Mesothelial cell of epicardium (in vitro differentiated cells): ENCODE measurements at places on chromosomes 16 and 17.

- no peak for DNase-seq
Measured at GRCh38 chr17:13027246-13027645, 9.4 kb upstream of the ELAC2 start.

DNA sequence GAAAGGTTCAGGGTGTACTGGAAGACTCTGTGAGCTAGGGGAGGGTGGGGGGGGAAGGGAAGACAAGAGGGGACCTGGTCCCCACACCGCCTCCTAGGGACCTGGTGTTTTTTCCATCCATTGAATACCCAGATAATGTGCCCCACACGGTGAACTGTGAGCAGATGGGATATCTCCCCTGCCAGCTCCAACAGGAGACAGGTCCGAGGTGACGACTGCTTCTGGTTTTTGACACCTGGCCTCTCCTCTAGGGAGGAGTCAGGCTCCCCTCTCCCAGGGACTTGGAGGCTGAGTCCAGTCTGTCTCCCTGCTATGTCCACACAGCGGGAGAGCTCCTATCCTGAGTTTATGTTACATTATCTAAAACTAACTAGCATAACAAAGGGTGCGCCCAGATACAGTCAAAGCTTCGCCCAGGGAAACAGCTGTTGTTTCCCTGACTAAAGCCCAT lies 1.8 kb downstream of the MARVELD3 start:
- no peak for DNase-seq

- DNase-seq = no peak
Measured at GRCh38 chr16:2724816-2725348, 4.9 kb upstream of the PRSS27 start.

DNA sequence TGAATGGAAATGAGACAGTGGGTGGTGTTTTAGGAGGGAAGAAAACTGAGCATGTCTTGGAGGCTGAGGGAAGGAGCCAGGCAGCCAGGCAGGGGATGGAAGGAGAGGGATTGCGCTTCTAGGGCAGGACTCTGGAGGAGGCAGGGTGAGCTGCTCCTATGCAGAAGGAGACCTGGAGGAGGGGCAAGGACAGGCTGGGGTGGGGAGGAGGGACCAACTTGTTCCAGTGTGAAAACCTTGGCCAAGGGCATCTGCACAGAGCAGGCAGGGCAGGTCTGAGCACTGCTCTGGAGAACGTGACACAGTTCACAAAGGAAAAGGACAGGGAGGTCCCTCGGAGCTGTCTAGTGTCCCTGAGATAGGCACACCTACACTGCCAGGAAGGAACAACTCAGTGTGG lies 5.5 kb downstream of the GALK1 start:
- DNase-seq = no peak

GRCh38 chr17:78903101-78903779 lies at the start of gene CEP295NL:
CEP295NL (minus strand) TSS chr17:78903201; CDS start chr17:78901828, 1,373 bp downstream.
- DNase-seq = no peak

DNA sequence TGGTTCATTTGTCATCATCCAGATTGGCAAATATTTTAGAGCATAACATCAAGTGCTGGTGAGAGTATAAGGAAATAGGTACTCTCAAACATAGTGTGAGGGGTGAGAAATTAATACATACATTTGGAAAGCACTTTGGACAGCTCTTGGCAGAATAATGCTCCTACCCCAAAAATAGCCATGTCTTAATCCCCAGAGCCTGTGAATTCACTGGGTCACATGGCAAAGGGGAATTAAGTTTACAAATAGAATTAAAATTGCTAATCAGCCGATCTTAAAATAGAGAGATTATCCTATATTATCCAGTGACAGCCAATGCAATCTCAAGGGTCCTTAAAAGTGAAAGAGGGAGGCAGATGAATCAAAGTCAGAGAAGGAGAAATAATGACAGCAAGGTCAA lies 38.8 kb upstream of the ANKFN1 start:
- no peak for DNase-seq

GRCh38 chr16:15141586-15141985 lies 47.5 kb upstream of the RRN3 start:
- DNase-seq = no peak

DNA sequence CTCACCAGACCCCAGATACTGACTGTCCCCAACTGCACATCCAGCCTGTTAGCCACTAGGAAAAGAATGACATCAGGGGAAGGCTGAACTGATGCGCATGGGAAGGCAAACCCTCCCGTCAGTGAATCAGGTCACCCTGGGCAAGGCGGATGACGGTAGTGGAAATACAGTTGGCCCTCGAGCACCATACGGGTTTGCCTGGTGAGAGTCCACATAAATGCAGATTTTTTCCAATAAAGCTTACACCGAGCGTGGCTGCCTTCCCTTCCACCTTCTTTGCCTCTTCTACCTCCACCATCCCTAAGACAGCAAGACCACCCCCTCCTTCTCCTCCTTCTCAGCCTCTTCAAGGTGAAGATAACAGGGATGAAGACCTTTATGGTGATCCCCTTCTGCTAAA lies 236.1 kb upstream of the TNRC6C start:
- DNase-seq = no peak

DNA sequence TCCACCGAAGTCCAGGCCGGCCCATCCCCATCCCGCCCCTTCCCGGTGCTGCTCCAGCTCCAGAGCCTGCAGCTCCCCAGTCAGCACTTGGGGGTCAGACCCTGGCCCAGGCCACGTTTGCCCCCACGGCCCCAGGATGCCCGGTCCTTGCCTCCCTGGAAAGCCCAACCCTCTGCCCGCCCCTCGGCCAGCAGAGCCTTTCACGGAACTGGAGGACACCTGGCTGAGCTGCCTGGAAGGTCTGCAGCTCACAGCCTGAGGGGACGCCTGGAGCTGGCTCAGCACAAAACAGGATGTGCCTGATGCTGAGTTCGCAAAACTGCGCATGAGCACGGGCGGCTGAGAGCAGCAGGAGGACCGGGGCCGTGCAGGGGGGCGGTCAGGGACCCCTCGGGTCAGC lies 29.7 kb upstream of the SSTR5 start:
- DNase-seq = no peak

- no peak for DNase-seq
Measured at GRCh38 chr16:54430491-54431030, 144.0 kb upstream of the IRX3 start.

DNA sequence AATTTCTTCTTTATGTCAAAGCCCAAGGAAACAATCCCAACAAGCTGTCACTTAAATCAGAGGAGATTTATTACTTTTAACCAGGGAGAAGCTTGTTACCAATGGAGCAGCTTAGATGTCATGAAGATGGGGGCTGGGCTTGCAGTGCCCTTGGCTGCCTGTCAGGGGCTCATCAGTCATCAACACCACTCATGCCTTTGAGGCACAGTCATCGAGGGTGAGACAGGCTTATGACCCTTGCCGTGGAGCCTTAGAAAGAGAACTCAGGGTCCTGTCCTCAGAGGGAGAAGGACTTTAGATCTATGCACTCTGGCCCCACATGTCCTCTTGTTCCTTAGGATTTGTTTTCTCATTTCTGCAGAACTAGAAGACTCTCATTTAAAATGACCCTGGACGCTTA lies 318.3 kb downstream of the CBLN1 start:
- DNase-seq = no peak

GRCh38 chr16:23351360-23351759 lies 49.3 kb downstream of the SCNN1B start:
- no peak for DNase-seq

DNA sequence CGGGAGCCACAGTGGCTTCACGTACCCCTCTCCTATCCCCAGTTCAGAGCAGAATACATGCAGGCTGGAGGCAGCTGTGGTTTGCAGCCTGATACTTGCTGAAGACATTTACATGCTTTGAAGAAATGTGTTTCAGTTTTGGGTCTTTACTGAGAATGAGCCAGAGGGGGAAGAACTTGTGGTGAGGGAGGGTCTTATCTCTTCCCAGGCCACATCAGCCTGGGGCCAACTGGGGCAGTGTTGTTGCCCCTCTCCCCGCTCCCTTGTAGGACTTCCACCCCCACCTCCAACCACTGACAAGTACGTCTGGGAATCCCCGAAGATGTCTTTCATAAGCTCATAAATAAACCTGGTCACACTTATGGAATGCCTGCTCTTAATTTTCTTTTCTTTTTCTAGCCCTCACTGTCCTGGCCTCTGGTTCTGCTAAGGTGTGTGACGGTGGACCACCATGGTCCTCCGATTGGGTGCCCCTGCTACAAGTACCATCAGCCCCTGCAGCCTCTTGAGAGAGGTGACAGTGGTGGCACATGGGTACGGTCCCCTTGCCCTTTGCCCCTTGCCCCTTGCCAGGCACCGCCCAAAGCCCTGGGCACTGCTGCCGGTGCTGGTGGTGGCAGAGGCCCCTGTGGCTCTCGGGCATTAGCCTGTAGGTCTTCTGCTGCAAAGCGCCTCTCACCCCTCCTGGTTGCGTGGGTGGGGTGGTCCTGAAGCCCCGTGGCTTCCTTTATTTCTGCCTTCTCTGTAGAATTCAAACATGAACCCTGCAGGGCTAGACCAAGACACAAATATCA lies 144.8 kb upstream of the RPH3AL start:
- DNase-seq = no peak

DNA sequence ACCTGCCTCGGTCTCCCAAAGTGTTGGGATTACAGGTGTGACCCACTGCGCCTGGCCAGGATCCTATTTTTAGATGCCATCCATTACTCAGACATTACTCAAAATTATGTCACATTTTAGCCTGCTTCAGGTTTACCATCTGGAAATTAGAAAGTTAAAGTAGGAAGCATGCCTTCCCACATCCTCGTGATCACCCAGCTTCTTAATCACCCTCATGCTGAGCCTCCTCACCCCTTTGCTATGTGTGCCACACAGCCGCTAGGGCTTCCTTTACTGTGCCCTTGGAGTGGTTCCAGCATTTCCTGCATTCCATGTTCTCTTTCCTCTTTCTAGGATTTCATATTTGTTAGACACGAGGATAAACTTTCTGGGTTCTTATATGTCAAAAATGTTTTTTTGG lies 9.3 kb downstream of the ADORA2B start:
- DNase-seq = no peak

DNA sequence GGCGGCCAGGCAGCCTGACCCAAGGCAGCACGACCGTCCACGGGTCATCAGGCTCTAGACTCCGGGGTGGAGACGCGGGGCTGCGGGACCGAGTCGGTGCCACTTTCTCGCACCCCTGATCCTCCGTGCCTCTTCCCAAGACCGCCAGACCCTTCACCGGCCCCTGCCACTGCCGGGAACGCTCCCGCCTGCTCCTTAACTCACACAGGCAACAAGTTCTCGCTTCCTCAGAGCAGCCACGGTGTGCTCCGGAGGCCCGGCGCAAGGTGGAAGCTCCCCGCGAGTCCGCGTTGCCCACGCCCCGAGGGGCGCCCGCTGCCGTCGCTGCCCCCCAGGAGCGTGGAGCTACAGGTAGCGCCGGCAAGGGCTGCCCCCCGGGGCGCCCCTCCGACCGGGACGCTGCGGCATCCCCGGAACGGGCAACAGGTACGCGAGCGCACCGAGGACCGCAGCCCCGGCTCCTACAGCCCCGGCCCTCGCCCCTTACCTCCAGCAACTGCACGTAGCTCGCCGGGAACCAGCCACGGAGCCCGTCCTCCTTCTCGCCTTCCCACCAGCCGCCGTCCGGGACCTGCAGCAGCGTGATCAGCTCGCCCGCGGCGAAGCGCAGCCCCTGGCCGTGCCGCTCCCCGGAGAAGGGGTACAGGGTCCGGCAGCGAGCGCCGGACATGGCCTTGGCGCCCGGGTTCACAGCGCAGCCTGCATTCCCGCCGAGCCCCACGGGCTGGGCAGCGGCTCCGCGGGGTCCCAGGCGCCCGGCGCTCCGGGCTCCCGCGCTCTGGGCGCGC lies 491 bp downstream of the GAS7 start:
- DNase-seq = peak; percentile 73

GRCh38 chr17:57701124-57701523 lies 44.0 kb downstream of the CCDC182 start:
- no peak for DNase-seq

GRCh38 chr17:80363518-80364090 lies 51.4 kb upstream of the ENDOV start:
- no peak for DNase-seq

DNA sequence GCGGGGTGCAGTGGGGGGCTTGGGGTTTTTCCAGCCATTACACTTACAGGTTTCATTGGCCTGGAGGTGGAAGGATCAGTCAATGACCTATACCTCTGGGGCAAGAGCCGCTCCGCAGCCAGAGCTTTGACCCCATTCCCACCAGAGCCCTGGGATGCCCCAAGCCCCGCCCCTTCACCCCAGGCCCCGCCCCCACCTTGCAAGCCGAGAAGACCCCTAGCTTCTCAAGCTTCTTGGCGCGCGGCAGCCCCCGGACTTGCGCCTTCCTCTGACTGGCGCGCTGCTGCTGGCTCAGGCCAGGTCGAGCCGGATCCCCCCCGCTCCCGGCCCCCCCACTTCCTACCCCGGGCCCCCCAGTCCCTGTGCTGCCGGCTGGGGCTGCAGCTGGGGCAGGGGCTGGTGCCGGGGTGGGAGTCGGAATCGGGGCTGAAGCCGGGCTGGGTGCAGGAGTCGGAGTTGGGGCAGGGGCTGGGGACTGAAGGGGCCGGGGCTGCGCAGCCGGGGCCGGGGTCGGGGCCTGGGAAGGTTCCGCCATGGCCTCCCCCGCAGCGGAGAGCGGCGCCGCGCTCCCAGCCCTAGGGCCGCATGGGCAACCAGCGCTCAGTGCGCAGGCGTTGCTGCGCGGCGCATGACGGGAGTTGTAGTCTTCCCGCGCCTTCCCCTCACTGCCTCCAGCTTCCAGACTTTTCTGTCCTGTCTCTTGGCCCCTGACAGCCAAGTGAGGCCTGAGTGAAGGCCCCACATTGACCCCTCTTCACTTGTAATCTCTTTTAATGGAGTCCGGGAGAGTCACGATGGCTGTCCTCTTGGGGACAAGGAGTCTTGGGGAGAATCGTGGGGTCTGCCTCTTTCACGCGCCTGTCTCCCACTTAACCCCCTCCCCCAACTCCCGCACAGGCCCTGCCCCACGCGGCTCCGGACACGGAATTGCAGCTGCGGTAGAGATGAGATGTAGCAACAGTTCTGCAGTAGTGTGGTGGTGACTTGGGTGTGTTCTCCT lies at the start of gene KAT2A:
KAT2A (minus strand) TSS at position 598 of the 1,000 bp plus-strand sequence; CDS start at position 535, 63 bp downstream.
- peak; percentile 77 for DNase-seq

DNA sequence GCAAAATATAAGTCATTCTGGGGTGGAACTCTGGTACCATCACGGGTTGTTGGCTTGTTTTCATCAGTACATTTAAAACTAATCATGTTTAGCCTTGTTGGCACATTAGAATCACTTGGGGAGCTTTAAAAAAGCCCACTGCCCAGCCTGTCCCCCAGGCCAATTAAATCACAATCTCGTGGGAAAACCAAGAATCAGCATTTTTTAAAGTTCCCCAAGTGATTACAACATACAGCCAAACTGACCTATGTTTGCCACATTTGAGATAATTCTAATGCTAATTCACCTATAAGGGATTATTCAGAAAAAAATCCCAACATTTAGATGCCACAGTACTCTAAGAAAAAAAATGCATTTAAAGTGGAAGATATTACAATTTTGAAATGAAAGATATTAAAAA lies 8.4 kb upstream of the MSI2 start:
- DNase-seq = no peak

DNA sequence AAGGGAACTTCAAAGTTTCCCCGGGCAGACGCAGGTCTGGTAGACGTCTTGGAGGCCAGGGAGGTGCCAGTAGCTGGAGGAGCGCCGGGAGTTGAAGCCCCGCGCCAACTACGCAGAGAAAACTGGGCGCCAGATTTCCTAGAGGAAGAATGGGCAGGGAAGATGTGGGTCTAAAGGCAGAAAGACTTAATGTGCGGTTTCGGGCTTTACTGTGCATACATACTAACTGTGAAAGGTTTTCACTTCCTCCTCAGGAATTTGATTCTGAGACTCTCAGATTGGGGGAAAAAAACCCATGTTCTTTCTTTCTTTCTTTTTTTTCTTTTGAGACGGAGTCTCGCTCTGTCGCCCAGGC lies 331 bp upstream of the ZNF287 start:
- no peak for DNase-seq
